HS-27A (cell line): ENCODE measurements at places on chromosomes 5 and 9.

DNA sequence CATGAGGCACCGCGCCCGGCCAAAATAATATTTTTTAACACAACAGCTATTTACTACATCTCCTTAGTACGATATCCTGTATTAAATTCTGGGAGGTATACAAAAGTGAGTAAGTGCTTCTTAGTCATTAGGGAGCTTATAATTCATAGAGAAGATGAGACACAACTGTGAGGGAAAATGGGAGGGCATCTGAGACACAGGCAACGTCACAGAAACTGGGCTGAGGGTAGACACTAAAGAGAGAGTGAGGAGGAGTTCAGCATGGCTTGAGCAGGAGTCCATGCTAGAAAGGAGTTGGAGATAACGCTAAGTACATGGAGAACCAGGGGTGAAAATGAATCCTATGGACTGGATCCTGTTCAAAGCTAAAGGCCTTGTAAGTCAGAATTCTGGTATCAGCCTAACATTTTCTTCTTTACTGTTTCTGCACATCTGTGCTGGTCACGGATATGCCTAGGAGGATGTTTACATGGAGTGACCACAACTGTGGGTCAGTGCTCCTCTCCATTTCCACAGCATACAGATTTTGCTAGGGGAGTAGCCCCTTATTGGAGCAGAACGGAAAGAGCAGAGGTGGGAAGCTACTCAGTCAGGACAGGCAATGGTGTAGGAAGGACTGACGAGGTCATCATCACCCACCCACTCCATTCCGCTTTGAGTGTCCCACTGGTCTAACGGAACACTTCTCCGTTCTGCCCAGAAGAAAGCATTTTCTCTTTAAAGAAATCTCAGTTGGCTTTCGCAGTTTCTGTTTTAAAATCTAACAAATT, 310.4 kb upstream of the EFNA5 start:
- no peak for DNase-seq

GRCh38 chr9:20996809-20997208, 34.6 kb downstream of the HACD4 start:
- DNase-seq, result no peak

GRCh38 chr9:92312887-92313623, 12.1 kb downstream of the NOL8 start:
- no peak for DNase-seq

- no peak for DNase-seq
Measured at GRCh38 chr5:78295035-78295961, 800 bp upstream of the AP3B1 start.

GRCh38 chr5:120241400-120241799, 222.7 kb upstream of the PRR16 start:
- DNase-seq, result no peak
